ENCODE measurements at places on chromosomes 11 and 22.

DNA sequence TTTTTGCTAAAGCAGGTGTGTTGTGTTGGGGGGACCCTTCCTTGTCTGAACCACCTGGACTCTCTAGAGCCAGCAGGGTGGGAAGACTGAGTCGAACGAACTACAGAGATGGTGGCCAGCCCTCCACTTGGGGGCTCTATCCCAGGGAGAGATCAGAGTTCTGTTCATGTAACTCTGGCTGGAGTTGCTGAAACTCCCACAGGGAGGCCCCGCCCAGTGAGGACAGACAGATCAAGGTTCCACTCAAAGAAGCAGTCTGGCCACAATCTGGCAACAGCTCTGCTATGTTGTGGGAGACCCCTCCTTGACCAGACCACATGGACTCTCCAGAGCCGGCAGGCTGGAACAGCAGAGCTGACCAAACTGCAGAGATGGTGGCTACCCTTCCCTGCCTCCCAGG, 20.2 kb upstream of the OR5AK2 start:
- no peak for DNase-seq

- peak; percentile 79 for DNase-seq
Observed at GRCh38 chr11:34358728-34359547, 1.1 kb upstream of the ABTB2 start.

- no peak for DNase-seq
Observed at GRCh38 chr22:43292630-43293018, 50.5 kb downstream of the SCUBE1 start.

DNA sequence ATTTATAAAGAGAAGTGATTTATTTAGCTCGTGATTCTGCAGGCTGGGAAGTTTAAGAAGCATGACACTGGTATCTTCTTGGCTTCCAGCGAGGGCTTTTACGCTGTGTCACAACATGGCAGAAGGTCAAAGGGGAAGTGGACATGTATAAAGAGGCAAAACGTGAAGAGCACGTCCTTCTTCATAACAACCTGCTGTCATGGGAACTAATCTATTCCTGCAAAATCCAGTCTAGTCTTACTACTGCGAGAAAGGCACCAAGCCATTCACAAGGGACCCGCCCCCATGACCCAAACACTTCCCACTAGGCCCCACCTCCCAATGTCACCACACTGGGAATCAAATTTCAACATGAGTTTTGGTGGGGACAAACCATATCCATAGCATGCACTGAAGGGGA, 58.3 kb downstream of the AMOTL1 start:
- DNase-seq: no peak

GRCh38 chr11:46006418-46007070, 84.1 kb downstream of the LARGE2 start:
- no peak for DNase-seq

DNA sequence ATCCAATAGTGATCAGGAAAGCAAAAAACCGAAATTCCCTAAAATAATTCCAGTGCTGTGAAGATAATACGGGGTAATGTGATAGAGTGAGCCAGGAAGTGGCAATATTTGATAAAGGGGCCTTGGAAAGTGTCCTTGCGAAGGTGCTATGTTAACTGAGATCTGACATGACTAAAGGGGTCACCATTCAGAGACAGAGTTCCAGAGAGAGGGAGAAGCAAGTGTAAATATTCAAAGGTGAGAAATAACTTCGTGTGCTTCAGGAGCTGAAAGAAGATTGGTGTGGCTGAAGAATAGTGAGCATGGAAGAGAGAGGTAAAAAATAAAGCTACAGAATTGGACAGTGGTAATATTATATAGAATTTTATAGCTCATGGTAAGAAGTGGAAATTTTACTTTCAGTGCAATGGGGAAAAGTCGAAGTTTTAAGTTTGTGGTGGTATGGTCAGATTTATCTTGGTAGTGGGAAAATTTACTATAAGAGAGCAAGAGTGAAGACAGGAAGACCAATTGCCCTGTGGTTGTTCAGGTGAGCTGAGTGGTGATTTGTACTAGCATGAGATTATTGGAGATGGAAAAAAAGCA, 164.5 kb downstream of the JRKL start:
- DNase-seq: no peak

DNA sequence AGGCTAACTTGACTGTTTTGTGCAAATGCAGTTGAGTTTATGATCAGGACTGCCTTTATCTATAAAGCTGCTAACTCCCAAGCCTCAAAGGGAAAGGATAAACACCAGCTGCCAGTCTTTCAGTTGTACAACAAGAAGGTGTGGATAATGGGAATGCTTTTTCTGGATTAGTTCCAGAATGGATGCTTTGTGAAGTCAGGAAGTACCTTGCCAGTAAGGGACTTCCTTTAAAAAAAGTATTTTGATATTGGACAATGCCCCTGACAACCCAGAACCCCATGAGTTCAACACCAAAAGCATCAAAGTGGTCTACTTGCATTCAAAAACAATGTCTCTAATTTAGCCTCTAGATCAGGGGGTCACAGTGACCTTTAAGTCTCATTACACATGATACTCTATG, 32.0 kb downstream of the OR5A2 start:
- DNase-seq: no peak

- DNase-seq: no peak
Observed at GRCh38 chr22:46638601-46639431, 18.6 kb downstream of the GRAMD4 start.

GRCh38 chr11:73271936-73272679, at the start of gene P2RY6:
Gene P2RY6 (plus strand): TSS chr11:73272338. CDS start chr11:73296519, 24,181 bp downstream.
- DNase-seq: peak; percentile 74

DNA sequence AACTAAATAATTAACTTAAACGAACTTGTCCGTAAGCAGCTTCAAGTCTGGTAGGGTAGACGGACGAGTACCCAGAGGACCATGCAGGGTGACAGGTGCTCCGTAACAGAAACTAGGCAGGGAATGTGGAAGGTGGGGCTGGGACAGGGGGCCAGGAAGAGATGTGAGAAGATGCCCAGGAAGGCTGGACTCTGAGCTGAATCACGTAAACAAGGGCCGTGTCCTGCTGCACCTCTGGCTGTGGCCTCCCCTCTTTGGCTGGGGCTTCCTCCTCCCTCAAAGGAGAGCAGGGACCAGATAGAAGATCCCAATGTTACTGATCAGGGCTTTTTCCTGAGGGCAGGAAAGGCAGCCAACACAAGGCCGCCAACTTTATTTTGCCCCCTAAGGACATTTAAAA, 47.9 kb downstream of the PACSIN2 start:
- DNase-seq: no peak

DNA sequence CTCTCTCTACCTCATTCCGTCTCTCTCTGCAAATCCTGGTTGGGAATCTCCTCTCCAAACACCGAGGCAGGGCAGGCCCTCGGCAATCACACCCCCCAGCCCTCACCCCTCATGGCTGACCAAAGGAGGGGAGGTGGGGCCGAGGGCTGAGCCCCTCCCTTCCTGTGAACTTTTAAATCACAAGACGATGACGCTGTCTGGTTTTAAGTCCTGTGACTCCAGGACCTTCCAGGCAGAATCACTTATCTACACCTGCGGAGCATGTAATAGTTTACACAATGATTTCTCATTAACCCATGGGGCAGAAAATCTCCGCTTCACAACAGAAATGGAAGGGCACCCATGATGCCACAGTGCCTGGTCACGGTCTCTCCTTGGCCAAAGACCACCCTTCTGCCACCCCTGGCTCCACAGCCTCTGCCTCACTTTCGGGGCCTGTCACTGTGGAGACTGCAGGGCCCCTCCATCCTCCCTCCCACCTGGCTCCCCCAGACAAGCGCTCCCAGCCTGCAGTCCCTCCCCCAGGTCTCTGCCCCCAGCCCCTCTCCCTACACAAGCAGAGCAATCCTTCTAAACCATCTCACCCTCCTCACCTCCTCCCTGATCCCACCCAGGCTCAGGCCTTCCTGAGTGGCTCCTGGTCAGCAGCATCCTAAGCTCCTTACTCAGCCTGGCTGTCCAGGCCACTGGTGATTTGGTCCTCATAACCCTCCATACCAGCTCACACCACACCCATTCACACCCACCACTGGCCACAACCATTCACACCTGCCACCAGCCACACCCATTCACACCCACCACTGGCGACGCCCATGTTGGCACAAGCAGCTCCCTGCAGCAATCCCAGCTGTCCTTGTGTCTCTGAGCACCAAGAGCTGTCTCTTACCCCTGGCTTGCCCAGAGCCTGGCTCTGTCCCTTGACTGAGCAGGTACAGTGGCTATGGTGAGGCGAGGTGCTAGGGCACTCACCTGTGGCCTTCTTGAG, 30.7 kb upstream of the ARFGAP3 start:
- peak; percentile 69 for DNase-seq

- no peak for DNase-seq
Observed at GRCh38 chr22:47586038-47586437, 823.6 kb downstream of the TBC1D22A start.

GRCh38 chr11:128765104-128765503, 71.2 kb downstream of the FLI1 start:
- no peak for DNase-seq

DNA sequence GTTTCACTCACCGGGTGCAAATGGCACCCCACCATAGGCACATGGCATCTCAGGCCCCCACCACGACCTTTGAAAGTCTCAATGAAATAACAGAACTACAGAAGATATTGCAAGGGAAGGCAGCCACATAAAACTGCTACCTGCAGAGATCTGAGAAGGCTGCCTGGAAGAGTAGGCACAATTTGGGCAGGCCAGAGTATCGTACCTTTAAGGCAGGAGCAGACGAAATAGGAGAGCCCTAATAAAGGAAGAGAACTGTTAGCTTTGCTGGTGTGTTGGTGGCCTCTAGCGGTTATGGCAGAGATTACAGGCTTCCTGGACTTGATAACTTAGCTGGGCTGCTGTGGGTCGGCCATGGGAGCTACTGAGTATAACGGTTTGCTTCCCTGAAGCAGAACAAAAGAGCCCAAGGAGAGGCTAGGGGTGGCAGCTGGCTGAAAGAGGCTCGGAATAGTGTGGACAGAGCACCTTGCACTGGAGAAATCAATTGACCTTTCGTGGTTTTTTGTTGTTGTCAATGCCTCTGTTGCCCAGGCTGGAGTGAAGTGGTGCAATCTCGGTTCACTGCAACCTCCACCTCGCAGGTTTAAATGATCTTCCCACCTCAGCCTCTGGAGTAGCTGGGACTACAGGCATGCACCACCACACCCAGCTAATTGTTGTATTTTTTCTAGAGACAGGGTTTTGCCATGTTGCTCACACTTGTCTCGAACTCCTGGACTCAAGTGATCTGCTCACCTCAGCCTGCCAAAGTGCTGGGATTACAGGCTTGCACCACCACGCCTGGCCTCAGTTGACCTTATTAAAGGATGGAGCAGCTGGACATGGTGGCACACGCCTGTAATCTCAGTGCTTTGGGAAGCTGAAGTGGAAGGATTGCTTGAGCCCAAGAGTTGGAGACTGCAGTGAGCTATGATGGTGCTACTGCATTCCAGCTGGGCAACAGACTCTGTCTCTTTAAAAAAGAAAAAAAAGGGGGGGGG, 4.8 kb downstream of the SDF2L1 start:
- peak; percentile 73 for DNase-seq

DNA sequence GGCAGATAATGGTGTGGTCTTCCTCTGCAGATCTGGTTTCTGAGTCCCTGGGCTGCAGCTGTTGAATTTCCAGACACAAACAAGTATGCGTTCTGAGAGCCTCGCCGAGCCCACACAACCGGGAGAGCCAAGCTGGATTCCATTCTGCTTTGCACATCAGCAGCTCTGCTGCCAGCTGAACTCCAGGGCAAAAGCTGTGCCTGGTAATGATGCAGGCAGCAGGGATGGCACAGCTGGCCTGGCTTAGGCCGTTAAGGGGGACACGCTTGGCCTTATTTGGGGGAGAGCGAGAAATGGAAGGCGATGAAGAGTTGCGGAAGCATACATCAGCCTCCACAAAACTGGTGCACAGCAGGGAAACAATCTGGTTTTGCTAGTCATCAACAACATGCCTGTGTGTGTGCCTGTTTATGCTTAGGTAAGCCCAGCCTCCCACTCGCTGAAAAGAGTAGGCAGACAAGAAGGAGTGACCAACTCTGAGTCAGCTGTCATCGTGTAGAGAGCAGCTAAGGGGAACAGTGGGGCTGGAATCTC, 25.1 kb downstream of the ADAMTS8 start:
- no peak for DNase-seq

DNA sequence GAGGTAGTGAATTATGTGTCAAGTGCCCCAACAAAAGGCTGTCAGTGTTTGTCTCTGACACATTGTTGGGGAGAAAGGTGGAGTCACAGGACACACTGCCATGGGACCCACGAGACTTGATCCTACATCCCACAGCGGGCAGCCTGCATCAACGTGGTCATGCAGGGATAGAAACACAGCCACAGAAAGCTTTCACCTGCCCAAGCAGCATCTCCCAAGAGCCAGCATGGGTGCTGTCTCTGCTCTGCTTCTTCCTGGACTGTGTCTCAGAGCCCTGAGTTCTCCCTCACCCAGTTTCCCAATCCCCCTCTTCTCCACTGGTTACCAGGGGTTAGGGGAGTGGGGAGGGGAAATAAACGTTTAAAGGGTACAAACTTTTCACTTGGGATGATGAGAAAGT, 97.2 kb downstream of the VPREB1 start:
- DNase-seq: peak; percentile 16

DNA sequence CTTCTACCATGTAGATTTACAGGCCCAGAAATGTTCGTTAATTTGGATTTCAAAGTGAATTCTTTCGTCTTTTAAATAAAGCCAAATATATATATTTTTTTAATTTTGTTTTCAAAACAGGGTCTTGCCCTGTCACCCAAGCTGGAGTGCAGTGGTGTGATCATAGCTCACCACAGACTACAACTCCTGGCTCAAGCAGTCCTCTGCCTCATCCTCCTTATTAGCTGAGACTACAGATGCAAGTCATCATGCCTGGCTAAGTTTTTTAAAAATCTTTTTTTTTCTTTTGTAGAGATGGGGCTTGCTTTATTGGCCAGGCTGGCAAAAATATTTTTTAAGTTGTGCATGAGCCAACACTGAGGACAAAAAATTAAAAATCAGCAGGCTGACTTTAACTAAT, 5.0 kb upstream of the LMO2 start:
- no peak for DNase-seq

DNA sequence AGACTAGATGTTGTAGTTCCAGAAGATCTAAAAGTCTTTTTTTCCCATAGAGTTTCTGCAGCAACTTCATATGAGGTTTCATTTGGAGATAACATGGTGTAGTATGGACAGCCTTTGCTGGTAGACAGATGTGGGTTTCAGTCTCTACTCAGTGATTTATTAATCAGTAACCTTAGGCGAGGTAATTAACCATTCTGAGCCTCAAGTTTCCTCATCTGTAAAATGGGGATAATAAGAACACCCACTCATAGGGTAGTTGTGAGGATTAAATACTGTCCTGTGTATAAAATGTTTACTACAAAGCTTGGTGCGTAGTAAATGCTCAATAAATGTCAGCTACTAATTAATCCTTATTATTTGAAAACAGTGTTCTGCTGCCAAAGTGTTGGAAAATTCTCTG, 16.8 kb downstream of the POU2F3 start:
- no peak for DNase-seq

- DNase-seq: peak; percentile 67
Observed at GRCh38 chr11:17386331-17387084, 2.0 kb downstream of the KCNJ11 start.

- DNase-seq: no peak
Observed at GRCh38 chr11:2652333-2653197, 47.2 kb downstream of the KCNQ1OT1 start.

GRCh38 chr11:117610901-117611300, 186.1 kb downstream of the DSCAML1 start:
- DNase-seq: no peak

Data from upper lobe of left lung (tissue), 6 donors.